ENCODE measurements at places on chromosomes 6 and 20.

- DNase-seq, result no peak
These were observed 127.9 kb upstream of the AGPAT4 start for GRCh38 chr6:161401587-161402309.

GRCh38 chr6:158358450-158359077, 46.3 kb downstream of the TULP4 start:
- DNase-seq, result no peak

DNA sequence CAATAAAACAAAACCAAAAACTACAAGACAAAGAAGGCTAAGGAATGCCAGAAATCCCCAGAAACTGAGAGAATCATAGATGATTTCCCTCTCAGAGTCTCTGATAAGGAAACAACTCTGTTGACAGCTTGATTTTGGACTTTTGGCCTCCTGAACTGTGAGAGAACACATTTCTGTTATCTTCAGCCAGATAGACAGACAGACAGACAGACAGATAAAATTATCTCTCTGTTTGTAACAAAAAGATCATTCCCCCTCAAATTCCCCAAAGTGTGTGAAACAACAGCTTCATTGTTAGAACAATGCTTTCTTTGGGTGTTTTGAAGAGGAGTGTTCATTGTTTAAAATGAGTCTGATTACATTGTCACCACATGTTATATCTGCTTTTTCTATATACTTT, 148.2 kb downstream of the BCKDHB start:
- no peak for DNase-seq

DNA sequence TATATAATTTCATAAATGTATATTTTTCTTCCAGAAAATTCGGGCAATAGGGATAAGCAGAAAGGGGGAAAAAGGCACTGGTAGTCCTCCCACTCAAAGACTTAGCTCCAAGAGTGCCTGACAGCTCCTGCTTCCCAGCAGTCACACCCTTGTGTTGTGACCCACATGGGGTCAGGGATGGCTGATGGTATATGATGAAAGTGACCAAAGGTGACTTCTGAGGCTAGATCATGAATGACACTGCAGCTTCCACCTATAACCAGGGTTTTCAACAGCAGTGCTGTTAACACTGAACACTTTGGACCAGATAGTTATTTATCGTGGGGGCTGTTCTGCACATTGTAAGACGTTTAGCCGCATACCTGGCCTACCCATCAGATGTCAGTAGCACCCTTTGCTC, 22.3 kb downstream of the FAM50B start:
- no peak for DNase-seq

GRCh38 chr6:36113703-36114102, 16.6 kb upstream of the MAPK13 start:
- no peak for DNase-seq

GRCh38 chr20:42587427-42587826, 602.3 kb downstream of the PTPRT start:
- DNase-seq, result no peak

GRCh38 chr6:105510746-105511145, 107.9 kb upstream of the PREP start:
- DNase-seq, result no peak

All from thyroid gland (tissue), 4 donors.